ENCODE measurements at places on chromosomes 5 and 9. TPM values are rescaled to one million over a fixed set of nuclear protein-coding genes. Genes with fewer than 3 reads are reported as not detected.

DNA sequence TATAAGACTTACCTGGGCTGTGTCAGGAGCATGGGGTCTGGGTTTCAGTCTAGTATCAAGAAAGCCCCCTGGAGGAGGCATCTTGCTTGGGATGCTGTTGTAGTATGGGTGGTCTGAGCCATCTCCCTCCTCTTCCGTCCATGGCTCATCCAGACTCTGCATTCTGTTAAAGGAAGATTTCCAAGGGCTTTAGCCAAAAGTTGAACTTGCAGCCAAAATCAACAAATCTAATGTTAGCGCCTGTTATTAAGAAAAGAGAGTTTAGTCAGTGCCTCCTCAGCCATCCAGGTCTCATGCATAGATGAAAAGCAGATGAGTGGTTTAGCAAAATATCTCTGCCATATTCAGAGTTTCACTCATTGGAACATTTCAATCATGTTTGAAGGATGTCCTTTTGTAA is 55.6 kb downstream of the S1PR3 start:
- H3K4me3 ChIP-seq, result no peak overlapping the region
- no peak for DNase-seq
- no peak overlapping the region for H3K27ac ChIP-seq
- H3K27me3 ChIP-seq, result no peaks in the 10 kb centered on the region

The TEX48 gene
- total RNA-seq, result not detected

DNA sequence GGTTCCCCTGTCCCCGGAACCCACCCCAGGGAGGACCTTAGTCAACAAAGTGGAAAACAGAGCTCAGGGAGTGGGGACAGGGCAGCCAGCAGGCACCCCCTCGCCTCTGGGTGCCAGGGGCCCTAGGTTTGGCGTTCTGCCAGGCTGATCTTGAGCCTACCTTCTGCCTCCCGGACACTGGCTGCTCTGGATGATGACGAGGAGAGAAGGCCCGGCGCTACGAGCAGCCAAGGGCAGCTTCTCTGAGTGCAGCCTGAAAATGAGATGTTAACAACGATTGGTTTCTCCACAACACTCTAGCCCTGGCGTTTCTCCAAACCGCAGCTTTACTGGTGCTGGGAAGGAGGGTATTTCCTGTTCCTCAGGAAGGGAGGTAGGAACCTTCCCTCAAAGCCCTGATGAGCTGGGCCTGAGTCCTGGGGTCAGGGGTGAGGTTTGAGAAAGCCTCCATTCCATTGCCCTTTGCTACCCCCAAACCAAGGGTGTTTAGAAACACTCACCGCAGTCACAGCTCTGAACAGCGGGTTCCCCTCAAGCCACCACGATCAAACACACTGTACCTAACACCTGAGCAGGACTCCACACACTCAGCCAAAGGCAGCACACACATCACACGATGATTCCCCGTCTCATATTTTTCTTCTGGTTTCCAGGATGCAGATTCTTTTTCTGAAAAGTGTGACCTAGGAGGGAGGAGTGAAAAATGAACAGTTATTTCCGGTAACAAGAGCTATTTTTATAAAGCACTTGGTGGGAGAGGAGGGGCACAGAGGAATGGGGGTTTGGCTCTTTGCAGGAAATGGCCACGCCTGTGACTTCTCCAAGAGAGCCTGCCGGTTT is at the start of gene STING1:
Gene STING1, minus strand, starts transcription at position 709 of the 840 bp plus-strand sequence. CDS start 1,054 bp downstream, outside the sequence.
- no peak within 1 kb of the TSS for H3K27ac ChIP-seq
- H3K4me3 ChIP-seq, result no peak within 1 kb of the TSS

DNA sequence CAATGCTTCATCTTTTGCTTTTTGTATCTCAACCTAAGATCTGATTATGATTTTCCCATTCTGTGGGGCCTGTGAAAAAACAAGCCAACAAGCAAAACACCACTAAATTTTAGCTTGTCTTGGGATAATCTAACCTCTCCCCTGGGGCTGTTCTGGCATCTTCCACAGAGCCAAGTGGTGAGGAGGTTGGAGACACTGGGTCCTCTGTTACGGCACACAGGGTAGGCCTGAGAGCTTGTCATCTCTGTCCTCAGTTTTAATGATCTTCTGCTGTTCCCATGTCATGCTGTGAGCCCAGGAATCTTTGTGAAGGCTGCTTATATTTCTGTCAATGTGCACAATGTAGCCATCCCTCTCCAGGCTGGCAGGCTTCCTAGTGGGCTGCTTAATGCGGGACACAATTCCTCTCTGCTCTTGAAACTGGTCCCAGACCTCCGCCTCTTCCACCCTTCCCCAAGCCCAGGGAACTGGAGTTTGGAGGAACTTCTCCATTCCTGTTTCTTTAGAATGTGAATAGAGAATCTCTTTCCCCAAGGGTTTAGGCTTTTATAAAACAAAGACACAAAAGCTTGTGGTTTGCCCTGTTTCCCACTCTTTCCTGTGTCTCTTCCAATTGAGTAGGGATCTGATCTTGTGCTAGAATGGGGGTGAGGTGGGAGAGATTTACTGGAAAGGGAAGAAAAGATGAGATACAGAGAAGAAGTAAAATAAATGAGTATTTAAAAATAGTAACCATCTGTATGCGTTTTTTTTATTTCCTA is 30.9 kb upstream of the SEMA6A start:
- no peaks in the 10 kb centered on the region for H3K27me3 ChIP-seq
- DNase-seq, result no peak
- H3K4me1 ChIP-seq, result no peaks in the 10 kb centered on the region

GRCh38 chr5:16757146-16757545 is 140.3 kb upstream of the RETREG1 start:
- no peak for DNase-seq
- no peaks in the 10 kb centered on the region for H3K4me1 ChIP-seq
- H3K27ac ChIP-seq, result no peak overlapping the region
- no peak overlapping the region for H3K4me3 ChIP-seq
- H3K27me3 ChIP-seq, result no peaks in the 10 kb centered on the region

DNA sequence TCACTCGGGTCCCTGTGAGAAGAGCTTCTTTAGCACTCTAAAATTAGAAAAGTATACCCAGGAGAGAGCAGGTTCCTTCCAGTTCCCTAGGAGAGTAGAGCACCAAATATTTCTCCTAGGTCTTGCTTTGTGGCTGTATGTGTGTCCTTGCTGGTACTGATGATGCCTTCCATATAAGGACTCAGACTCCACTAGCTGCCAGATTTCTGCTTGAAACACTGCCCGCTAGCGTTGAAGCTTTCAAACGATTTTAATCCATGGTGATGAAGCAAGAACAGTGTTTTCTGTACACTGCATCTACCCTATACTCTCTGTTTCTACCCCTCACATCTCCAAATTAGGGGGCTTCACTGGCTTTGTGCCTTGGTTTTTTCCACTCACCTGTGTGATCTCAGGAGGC is 2.4 kb upstream of the SMC2 start:
- H3K4me1 ChIP-seq, result peaks cover 34% of the 10 kb centered on the region
- DNase-seq, result peak; percentile 81
- no peak overlapping the region for H3K4me3 ChIP-seq
- no peaks in the 10 kb centered on the region for H3K27me3 ChIP-seq

The MTRR gene
- total RNA-seq, result 44.2 TPM

- no peaks in the 10 kb centered on the region for H3K27me3 ChIP-seq
- H3K4me1 ChIP-seq, result no peaks in the 10 kb centered on the region
- H3K36me3 ChIP-seq, result no peaks in the 10 kb centered on the region
- H3K4me3 ChIP-seq, result no peak overlapping the region
These were observed 40.6 kb upstream of the ZNG1F start for GRCh38 chr9:41229408-41230401.

The ADAMTSL1 gene
- 8.2 TPM for total RNA-seq

The SLC6A7 gene
- not detected for total RNA-seq

GRCh38 chr9:113668061-113668460 is 204.5 kb downstream of the RGS3 start:
- H3K36me3 ChIP-seq, result no peaks in the 10 kb centered on the region
- H3K4me1 ChIP-seq, result no peaks in the 10 kb centered on the region
- no peak for DNase-seq
- no peak overlapping the region for H3K27ac ChIP-seq
- H3K27me3 ChIP-seq, result no peaks in the 10 kb centered on the region
- no peak overlapping the region for H3K4me3 ChIP-seq

The NAIP gene
- 11.9 TPM for total RNA-seq

- H3K27me3 ChIP-seq, result no peaks in the 10 kb centered on the region
- no peak overlapping the region for H3K27ac ChIP-seq
- no peaks in the 10 kb centered on the region for H3K36me3 ChIP-seq
- peaks cover 6% of the 10 kb centered on the region for H3K4me1 ChIP-seq
- H3K4me3 ChIP-seq, result no peak overlapping the region
These were observed 69.1 kb downstream of the PSAT1 start for GRCh38 chr9:78365748-78366697.

GRCh38 chr9:133811471-133811870 is 73.3 kb upstream of the SARDH start:
- no peak overlapping the region for H3K4me3 ChIP-seq
- H3K4me1 ChIP-seq, result no peaks in the 10 kb centered on the region
- no peaks in the 10 kb centered on the region for H3K36me3 ChIP-seq
- no peaks in the 10 kb centered on the region for H3K27me3 ChIP-seq
- no peak for DNase-seq

The PGM5 gene
- 0.11 TPM for total RNA-seq

GRCh38 chr9:117662651-117663050 is 41.6 kb upstream of the TLR4 start:
- DNase-seq, result no peak
- H3K27ac ChIP-seq, result no peak overlapping the region
- no peak overlapping the region for H3K4me3 ChIP-seq
- H3K4me1 ChIP-seq, result no peaks in the 10 kb centered on the region
- no peaks in the 10 kb centered on the region for H3K36me3 ChIP-seq

The SCGB3A2 gene
- total RNA-seq, result not detected

- H3K4me3 ChIP-seq, result no peak within 1 kb of the TSS
- no peaks in the 10 kb centered on the region for H3K4me1 ChIP-seq
- H3K27ac ChIP-seq, result no peak within 1 kb of the TSS
These were observed at the start of gene ACOT12 for GRCh38 chr5:81393783-81394718. TSS of gene ACOT12 (minus strand) at chr5:81394134. CDS start at chr5:81394114, 20 bp downstream.

DNA sequence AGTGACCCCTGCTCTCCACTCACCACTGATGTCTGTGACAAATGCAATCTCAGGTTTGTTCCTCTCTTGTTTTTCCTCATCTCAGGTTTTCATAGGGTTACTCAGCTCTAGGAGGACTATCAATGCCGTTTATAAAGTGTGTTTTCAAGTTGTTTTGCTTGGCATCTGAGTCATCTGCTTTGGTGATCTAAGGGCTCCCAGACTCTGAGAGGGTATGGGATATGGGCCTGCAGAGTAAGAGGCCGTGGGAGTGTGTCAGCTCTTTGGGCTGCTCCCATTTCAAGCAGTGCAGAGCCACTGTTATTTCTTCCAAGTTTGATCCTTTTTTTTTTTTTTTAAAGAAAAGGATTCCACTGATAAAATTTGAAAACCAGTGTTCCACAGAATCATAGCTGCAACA is 46.3 kb downstream of the NNT start:
- H3K4me3 ChIP-seq, result no peak overlapping the region
- no peak overlapping the region for H3K27ac ChIP-seq
- no peaks in the 10 kb centered on the region for H3K27me3 ChIP-seq
- H3K36me3 ChIP-seq, result peaks cover 66% of the 10 kb centered on the region

DNA sequence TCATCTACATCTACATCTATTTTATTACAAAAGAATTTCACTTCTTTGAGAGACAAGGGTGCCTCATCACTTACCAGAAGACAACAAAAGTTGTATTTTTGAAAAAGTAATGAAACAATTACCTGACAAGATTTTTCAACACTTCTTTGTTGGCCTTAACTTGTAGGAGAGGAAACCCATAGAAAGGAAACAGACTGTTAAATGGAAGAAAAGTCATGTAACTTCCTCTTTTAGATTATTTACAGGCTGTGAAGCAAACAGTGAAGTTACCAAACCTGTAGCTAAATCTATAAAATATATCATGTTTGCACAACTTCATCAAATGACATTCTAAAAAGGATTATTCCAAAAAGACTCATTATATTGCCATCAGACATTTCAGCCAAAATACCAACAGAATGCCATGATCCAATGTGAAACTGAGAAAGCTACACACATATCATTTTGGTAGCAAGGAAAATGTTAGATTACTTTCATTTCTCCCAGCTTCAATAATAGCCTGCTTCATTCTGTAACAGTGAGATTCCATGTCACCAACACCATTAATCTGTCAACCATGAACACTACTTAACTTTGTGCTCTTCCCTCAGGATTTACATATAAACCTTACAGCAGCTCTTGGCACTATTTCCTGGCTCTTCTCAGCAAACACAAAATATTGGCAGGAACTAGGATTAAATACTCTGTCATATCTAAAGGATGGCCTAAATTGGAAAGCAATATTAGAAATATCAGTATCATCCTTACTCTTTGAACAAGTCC is 122.5 kb downstream of the MCTP1 start:
- DNase-seq, result no peak
- H3K27me3 ChIP-seq, result no peaks in the 10 kb centered on the region
- H3K4me1 ChIP-seq, result no peaks in the 10 kb centered on the region
- no peak overlapping the region for H3K27ac ChIP-seq

DNA sequence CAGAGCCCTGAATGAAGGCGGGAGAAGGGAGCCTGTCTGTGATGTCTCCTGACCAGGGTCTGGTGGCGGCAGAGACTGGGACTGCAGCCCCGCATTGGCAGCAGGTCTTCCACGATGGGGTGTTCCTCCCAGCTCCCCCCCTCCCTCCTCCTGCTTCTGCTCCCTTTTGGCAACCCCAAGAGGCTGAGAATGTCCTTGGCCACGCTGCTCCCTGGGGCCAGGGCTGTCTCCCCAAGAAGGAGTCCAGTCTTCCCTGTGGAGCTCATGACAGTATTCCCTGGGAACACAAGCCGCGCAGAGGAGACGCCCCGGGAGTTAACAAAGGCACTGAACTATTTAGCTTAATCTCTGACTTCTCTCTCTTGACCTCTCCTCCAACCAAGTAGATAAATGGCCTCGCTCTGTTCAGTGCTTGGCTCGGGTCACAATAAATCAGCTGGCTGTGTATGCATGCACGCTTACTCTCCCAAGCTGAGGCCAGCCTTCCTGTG is 84.0 kb upstream of the NEURL1B start:
- H3K4me1 ChIP-seq, result no peaks in the 10 kb centered on the region
- H3K27ac ChIP-seq, result no peak overlapping the region
- DNase-seq, result no peak
- no peak overlapping the region for H3K4me3 ChIP-seq

GRCh38 chr9:249025-249424 is 34.4 kb downstream of the DOCK8 start:
- H3K36me3 ChIP-seq, result no peaks in the 10 kb centered on the region
- H3K27me3 ChIP-seq, result no peaks in the 10 kb centered on the region
- no peak overlapping the region for H3K4me3 ChIP-seq
- no peaks in the 10 kb centered on the region for H3K4me1 ChIP-seq
- H3K27ac ChIP-seq, result no peak overlapping the region
- DNase-seq, result no peak

- no peaks in the 10 kb centered on the region for H3K4me1 ChIP-seq
- H3K27me3 ChIP-seq, result no peaks in the 10 kb centered on the region
- no peaks in the 10 kb centered on the region for H3K36me3 ChIP-seq
- H3K4me3 ChIP-seq, result no peak overlapping the region
- H3K27ac ChIP-seq, result no peak overlapping the region
These were observed 35.8 kb upstream of the SHISAL2B start for GRCh38 chr5:64654561-64654938.

- no peaks in the 10 kb centered on the region for H3K27me3 ChIP-seq
- DNase-seq, result no peak
- no peak overlapping the region for H3K27ac ChIP-seq
These were observed 29.8 kb downstream of the STC2 start for GRCh38 chr5:173298213-173298926.

The PRRX2 gene
- total RNA-seq, result not detected

The TNIP1 gene
- 205 TPM for total RNA-seq
